Activated T-cell treated with anti-CD3 and anti-CD28 coated beads, Interleukin-2, amount 50 U/mL, for 24 hours (primary cell): ENCODE measurements at places on chromosomes 1 and 21.

DNA sequence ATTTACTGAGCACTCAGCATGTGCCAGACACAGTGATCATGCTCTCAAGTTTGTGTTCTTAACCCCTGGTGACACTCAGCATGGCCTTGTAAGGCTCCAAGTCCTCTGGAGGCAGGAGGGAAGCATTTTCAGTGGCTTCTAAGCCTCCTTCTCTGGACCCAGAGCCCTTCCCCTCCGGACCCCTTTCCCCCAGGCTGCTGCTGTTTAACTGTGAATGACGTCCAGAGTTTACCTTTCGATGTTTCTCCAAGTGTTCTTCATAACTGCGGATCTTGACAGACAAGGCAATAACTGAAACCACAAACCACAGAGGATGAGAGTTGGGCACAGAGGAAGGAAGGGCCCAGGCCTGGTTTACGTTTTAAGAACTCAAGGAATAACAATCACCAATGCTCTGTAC, 6.5 kb downstream of the MRPS15 start:
- DNase-seq = no peak

DNA sequence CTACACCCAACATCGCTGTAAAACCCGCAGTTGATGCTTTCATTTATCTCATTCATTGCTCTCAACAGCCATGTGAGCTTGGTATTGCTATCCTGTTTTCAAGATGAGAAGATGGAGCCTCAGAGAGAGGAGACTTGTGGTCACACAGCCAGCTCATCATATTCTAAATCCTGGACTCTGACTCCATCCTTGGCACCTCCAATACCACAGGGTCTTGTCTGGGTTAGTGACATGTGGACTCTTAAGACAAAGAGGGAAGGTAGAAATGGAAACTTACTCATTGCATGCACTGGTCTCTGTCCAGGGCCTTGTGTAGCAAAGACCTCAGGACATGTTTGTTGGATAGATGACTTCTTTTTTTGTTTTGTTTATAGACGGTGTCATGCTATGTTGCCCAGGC, 7.0 kb upstream of the RNF19B start:
- DNase-seq = no peak

- DNase-seq = no peak
Measured at GRCh38 chr1:63693944-63694571, 79.8 kb upstream of the ROR1 start.

DNA sequence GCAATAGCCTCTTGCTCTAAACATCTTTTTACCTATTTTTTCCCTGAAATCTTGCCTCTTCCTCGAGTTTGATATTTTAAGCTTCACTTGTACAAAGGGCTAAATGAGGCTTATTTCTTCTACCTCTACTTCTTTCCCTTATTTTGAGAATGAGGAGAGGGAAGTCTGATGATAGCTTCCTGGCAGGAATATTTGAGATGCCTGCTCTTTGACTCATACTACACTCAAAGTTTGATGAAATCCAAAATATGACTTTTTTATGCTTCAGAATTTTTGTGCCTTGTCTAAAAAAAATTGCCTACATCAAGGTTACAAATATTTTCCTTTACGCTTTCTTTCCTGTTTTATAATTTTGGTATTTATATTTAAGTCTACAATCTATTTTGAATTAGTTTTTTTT, 624.4 kb upstream of the PLXNA2 start:
- no peak for DNase-seq

- no peak for DNase-seq
Measured at GRCh38 chr1:8211251-8211882, 106.5 kb upstream of the SLC45A1 start.

DNA sequence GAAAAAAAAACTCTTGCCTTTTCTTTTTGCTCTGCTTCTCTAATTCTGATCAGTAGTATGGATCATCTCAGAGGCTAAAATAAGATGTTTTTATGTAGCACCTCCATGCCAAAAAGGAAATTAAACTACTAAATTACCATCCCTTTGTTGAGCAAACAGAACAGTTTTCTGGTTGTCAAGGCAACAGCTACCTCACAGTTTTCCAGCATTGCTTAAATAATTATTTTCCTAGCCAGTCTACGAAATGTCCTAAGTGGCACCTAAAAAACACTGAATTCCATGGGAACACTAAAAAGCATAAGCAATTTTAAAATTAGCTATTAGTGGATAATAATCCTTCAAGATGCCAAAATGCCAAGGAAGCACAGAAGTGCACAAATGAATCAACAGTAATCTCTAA, 61.7 kb downstream of the ARID4B start:
- no peak for DNase-seq

DNA sequence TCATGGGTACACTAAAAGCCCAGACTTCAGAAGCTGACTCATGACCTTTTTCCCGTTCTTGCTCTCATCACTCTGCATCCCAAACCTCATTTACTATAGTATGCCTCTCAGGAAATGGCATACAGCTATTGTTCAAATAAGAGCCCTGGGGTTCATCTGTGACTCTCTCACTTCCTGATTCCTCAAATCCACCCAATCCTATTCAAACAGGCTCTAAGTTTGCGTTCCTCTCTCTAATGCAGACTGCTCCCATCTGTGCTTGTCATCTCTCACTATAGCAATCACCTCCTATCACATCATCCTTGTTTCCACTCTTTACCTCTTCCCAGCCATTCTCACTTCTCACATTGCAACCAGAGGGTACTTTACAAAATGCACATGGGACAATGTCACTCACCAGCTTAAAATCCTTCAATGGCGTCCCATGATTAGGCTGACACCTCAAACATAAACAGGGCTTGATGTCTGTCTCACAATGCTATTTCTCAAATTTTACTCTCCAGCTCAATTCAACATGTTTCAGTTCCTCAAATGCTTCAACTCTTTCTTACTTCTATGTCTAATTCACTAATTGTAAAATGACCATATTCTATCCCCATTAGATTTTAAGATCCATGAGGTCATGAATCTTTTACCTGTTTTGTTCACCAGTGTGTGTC, 408.4 kb downstream of the NTNG1 start:
- no peak for DNase-seq

DNA sequence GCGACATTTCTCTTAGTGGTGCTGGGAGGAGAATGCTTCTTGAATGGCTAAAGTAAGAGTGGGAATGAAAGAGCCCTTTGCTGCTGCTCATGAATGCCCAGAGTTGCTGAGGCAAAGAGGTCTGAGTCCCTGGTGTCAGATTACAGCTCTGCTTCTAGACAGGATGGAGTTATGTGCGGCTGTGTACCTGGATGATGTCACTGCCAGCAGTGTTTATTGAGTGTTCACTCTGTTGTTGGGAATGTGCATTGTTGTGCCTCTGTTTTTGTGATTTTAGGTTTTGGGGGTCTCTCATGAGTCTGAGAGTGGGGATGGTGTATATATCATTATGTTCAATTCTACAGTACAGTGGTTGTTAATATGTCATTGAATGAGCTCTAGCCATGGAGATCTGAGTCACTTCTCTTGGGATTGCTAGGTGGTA, 2.7 kb downstream of the CDC14A start:
- no peak for DNase-seq

DNA sequence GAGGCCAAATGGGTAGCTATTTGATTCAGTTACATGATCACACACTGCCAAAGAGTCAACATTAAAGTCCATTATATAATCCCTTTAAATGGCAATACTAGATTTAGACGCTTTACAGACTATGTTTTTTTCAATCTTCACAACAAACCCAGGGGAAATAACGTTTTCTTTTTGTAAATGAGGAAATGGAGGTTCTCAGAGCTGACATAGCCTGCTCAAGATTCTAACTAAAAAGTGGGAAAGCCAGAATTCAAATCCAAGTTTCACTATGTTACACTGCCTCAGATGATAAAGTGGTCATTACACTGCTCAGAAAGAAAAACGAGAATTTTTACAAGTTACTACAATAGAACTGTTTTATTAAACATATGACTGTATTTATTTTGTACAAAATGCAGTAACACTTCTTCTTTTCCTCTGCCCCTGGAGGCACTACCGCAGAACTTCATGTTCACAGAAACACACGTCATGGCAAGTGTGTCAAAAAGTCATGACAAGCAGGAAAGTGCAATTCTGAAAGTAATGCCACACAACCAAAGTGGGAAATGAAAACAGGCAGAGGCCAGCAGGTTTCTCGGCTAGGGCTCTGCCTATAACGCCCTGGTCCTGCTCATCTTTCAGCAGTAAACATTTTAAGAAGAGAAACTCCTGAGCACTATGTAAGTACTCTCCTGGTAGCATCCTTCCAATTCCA, 19.0 kb downstream of the THEMIS2 start:
- no peak for DNase-seq

- DNase-seq = no peak
Measured at GRCh38 chr1:34907487-34908090, 21.9 kb downstream of the DLGAP3 start.

GRCh38 chr1:225921734-225922709, 2.0 kb downstream of the PYCR2 start:
- DNase-seq = no peak

GRCh38 chr1:238487931-238488330, 597.2 kb upstream of the ZP4 start:
- DNase-seq = no peak

GRCh38 chr1:40386359-40386723, 12.8 kb downstream of the SMAP2 start:
- DNase-seq = no peak

GRCh38 chr1:19668888-19669287, 4.2 kb downstream of the HTR6 start:
- DNase-seq = no peak

DNA sequence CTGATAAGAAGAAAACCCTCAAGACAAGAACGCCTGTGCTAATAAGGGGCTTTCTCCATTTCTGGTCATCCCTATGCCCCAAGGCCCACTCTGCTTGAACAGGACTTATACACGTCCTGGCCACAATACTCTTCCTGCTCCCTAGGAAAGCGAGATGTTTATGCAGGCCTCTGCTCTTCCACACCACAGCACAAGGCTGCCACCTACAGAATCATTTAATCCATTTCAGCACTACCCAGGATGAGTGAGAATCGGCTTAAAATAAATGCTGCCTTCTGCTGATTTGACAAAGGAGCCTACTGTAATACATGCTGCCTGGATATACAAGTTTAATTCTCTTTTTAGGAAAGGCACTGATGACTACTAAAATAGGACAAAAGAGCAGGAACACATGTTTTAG, 29.4 kb downstream of the FRRS1 start:
- DNase-seq = no peak

DNA sequence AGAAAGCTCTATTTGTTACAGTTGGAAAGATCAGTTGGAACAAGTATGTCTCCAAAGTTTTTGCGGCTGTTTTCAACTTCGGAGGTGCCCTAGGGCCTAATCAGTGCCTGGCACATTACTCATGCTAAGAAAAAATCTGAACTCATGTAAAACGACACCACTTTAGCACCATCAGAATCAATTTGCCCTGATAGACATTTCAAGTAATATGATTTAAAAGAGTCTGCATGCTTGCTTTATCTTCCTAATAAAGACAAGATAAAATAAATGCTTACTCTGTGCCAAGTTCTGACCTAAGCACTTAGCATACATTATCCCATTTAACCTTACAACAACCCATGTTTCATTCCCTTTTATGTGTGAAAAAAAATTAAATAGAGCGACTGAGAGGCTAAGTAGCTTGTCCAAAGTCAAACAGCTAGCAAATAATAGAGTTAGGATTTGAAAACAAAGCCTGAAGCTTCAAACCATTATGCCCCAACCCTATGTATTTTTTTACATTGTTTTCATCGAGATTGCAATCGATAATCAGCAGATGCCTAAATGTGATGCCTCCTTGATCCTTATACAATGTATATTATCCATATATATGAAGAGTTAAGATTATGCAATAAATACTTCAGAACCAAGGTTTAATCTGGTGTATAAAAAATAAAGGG, 91.3 kb downstream of the DENND1B start:
- DNase-seq = no peak

DNA sequence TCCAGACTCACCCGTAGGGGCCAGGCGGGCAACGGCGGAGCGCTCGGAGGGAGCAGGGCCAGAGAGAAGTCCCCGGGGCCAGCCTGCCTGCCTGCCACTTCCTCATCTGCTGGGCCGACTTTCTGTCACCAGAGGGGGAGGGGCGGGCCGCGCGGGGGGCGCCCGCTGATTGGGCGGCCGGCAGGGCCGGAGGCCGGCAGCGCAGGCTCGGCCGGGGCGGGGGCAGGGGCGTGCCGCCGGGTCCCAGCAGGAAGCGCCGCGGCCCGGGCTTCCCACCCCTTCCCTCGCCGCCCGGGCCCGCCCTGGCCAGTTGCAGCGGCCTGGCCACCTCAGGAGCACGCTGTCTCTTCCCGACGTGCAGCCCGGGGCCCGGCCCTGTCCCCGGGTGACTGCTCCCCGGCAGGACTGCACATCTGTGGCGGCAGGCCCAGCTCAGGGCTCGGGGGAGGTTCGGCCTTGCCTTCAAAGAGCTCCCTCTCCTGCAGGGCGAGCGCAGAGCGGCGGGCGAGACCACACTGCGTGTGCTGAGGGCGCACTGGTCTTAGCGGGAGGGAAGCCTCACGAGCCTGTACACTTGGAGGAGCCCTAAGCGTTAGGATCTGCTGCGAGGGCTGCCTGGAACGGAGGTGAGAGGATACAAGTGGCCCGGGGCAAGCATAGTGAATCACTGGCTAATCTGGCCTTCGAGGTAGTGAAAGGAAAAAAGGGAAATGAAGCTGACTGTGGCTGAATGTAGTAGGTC, at the start of gene ELOVL1:
TSS of gene ELOVL1 (minus strand) at position 108 of the 742 bp plus-strand sequence. CDS start 2,402 bp downstream, outside the sequence.
- peak; percentile 94 for DNase-seq

DNA sequence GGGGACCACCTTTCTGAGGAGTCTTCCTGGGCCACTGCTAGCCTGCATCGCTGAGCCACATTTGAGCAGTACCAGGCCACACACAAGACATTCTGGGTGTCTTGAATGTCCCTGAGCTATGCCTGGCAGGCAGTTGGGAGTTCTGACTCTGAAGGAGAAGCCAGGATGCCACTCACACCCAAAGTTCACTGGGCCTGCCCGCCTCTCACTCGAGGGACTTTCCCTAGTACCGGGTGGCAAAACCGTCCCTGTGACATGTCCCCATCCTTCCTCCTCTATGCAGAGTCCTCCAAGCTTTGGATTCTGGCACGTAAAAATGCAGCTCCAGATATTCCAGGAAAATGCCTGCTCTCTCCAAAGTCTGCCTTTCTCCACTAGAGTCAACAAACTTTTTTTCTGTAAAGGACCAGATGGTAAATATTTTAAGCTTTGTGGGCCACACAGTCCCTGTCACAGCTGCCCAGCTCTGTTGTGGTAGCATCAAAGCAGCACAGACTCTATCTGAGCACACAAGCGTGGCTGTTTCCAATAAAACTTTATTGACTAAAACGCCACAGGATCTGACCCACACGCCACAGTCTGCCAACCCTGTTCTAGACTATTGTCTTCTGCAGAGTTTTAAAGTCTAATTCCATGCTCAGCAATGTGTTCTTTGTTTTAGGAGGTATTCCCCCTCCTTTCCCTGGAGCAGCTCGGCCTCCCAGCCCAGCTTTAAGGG, 19.2 kb upstream of the GUCA2B start:
- DNase-seq = no peak
